ENCODE measurements at places on chromosomes 4 and X. TPM values are rescaled to one million over a fixed set of nuclear protein-coding genes. Genes with fewer than 3 reads are reported as not detected.

ARHGAP4 gene
- 18.3 TPM for total RNA-seq

RTL5 gene
- total RNA-seq = 3.6 TPM

CDX4 gene
- not detected for total RNA-seq

NSG1 gene
- total RNA-seq = 32.9 TPM

BCORL1 gene
- total RNA-seq = 2.1 TPM

TBC1D8B gene
- total RNA-seq = 3.9 TPM

RFC1 gene
- 22.5 TPM for total RNA-seq

DNA sequence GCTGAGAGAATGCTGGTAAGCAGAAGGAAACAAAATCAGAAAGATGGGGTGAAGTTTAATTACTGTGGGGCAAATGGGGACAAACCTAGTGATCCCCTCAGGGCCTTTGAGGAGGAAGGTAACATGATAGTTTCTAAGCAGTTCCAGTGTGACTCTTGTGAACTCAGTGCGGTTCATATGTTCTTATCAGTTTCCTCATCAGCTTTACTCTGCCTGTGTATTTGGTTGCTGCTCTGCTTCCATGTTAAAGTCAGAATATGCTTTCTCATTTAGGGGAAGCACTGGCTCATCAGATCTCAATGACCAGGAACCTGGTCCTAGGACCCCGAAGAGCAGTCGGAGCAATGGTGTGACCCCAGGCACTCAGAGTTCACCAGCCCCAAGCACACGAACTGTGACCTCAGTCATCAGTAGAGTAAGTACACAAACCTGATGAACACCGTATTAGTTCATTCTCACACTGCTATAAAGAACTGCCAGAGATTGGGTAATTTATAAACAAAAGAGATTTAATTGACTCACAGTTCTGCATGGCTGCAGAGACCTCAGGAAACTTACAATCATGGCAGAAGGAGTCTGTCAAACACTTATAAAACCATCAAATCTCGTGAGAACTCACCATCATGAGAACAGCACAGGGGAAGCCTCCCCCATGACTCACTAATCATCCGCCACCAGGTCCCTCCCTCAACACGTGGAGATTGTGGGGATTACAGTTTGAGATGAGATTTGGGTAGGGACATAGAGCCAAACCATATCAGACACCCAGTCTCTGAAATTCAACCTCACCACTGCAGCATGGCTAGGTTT, 83.0 kb downstream of the SYTL5 start:
- H3K27ac ChIP-seq = no peak overlapping the region
- DNase-seq = no peak
- no peaks in the 10 kb centered on the region for H3K4me1 ChIP-seq
- H3K27me3 ChIP-seq = no peaks in the 10 kb centered on the region
- H3K36me3 ChIP-seq = no peaks in the 10 kb centered on the region

- no peak overlapping the region for H3K27ac ChIP-seq
- no peak for DNase-seq
- H3K4me3 ChIP-seq = no peak overlapping the region
- H3K36me3 ChIP-seq = no peaks in the 10 kb centered on the region
- no peaks in the 10 kb centered on the region for H3K27me3 ChIP-seq
- no peaks in the 10 kb centered on the region for H3K4me1 ChIP-seq
Measured at GRCh38 chr4:86098691-86099090, 261.2 kb downstream of the MAPK10 start.

- H3K4me3 ChIP-seq = no peak overlapping the region
- H3K27me3 ChIP-seq = no peaks in the 10 kb centered on the region
- no peaks in the 10 kb centered on the region for H3K4me1 ChIP-seq
- no peak overlapping the region for H3K27ac ChIP-seq
Measured at GRCh38 chr4:170271723-170272122, 182.0 kb upstream of the AADAT start.

GRCh38 chr4:149801416-149801815, 14.2 kb downstream of the IQCM start:
- no peak overlapping the region for H3K4me3 ChIP-seq
- no peaks in the 10 kb centered on the region for H3K27me3 ChIP-seq
- H3K4me1 ChIP-seq = no peaks in the 10 kb centered on the region
- no peaks in the 10 kb centered on the region for H3K36me3 ChIP-seq

DNA sequence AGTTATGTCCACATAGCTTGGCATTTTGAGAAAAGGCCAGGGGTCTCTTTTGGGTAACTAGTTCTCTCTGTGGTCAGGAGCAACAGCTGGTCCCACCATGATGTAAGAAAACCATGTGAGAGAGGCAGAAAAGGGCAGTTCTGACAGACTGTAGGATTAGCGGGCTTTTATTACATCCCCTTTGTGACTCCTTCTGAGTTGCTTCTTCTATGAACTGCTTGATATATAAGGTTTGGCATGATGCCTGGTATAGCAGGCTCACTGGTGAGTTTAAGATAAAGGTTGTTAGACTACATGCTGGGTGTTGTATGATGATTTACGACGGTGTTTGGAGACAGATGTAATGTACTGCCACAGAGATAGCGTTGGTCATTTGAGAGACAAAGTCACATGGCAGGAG, 2308.1 kb upstream of the AGA start:
- no peak for DNase-seq
- no peaks in the 10 kb centered on the region for H3K36me3 ChIP-seq
- H3K27ac ChIP-seq = no peak overlapping the region
- H3K4me1 ChIP-seq = no peaks in the 10 kb centered on the region
- H3K4me3 ChIP-seq = no peak overlapping the region

DNA sequence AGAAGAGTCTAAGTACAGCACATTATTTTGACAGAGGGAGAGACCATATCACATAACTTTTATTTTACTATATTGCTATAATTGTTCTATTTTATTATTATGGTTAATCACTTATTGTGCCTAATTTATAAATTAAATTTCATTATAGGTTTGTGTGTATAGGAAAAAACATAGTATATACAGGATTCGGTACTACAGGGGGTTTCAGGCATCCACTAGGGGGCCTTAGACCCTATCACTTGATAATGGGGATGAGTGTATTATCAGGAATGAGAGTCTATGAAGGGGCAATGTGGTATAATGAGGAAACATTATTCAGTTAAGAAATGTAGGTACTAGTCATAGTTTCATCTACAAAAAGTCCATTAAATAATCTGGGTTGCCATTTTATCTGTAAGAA, 833.1 kb downstream of the C4orf33 start:
- no peak for DNase-seq
- no peaks in the 10 kb centered on the region for H3K27me3 ChIP-seq

- DNase-seq = no peak
- peaks cover 4% of the 10 kb centered on the region for H3K4me1 ChIP-seq
- H3K4me3 ChIP-seq = peak overlapping the region; percentile 51
- no peak overlapping the region for H3K27ac ChIP-seq
- peaks cover 13% of the 10 kb centered on the region for H3K27me3 ChIP-seq
Measured at GRCh38 chrX:153647461-153648357, 706 bp downstream of the DUSP9 start.

DNA sequence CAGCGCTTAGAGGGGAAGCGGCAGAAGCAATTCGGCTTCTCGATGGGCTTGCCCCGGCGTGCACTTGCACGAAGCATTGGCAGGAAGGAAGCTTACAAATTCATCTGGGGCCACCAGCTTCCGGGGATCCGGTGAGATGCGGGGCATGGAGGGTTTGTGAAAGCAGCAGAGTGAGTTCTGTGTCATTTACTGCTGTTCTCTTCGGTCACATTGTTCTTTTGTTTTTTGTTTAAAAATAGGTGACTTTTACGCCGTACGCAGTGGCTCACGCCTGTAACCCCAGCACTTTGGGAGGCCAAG, 47.0 kb downstream of the ASMT start:
- peak overlapping the region; percentile 54 for H3K27ac ChIP-seq
- no peaks in the 10 kb centered on the region for H3K27me3 ChIP-seq
- no peak for DNase-seq
- H3K4me1 ChIP-seq = no peaks in the 10 kb centered on the region
- H3K4me3 ChIP-seq = peak overlapping the region; percentile 18
